Anterior cingulate cortex (tissue), 58 donors: ENCODE measurements at places on chromosomes 5 and 9.

DNA sequence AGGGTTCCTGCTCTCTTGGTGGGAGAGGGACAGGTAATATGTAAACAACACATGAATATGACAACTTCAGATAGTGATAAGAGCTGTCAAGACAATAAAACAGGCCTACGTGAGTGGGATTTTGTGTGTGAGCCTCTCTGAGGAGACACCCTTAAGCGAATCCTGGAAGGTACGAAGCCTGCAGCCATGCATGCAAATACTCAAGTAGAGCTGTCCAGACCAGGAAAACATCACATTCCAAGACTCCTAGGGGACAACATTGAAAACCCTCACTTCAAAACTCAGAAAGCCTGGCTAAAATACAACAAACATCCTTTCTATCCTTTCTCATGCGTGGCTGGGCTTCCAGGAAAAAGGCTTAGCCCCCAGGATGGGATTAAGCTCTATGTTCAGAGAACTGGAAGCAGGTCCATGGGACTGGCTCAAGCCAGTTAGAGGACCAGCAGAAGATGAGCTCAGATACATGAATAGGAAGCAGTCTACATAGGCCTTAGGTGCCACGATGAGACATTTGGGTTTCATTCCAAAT, 124.8 kb upstream of the IQGAP2 start:
- no peak for DNase-seq

GRCh38 chr9:85425153-85425611, 316.6 kb downstream of the AGTPBP1 start:
- peak; percentile 30 for DNase-seq

DNA sequence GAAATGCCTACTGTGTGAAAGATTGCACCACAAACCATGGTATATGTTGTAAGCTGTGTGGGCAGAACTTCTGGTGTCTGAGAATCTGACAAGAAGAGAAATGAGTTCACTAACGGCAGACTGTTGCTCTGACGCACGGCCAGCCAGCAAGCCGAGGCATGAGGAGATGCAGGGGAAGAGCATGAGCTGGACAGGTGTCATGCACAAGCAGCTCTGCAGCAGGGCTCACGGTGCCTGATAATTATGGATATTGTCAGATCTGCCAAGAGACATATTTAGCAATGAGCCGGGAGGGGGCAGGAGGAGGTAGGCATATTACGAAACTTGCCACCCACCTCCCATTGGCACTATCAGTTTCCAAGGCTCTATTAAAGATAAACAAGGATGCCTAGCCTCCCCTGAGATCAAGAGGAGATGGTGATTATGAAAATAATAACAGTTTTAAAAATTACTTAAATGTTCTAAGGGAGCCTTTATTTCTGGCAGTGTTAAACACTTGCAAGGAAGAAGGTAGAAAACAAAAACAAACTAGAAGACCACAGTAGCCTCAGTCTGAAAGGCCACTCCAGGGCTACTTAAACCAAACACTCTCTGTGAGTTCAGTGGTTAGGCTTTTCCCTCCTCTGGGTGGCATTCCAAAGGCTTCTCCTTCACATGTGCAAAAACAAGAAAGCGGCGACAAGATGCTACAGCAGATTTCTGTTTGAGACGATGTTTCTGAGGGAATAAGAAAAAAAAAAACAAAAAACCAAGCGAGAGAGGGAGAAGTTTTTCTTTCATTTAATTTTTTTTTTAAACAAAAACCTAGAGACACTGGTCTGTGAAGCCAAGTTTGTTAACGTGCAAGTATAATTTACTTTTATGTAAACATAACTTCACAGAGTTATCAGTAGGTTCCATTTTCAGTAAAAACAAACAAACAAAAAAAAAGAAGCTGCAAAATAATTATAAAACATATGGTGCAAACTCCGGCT, 339.5 kb downstream of the BNC2 start:
- no peak for DNase-seq

DNA sequence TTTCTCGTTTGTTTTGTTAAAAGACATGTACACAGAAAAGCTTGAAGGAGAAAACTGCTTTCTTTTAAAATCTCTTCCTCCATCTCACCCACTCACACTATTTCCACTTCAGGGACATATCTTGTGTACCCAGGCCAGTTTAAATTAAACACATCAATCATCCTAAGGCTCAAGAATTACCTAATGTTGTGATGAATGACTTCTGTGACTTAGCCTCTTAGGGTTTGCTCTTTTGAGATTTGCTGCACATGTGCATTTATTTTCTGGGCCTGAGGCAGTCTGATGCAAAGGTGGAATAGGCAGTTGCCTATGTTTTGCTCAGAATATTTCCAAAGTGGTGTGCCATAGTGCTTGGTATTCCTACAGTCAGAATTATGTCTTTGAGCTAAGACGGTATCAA, 439.9 kb upstream of the CHD1 start:
- DNase-seq = no peak

DNA sequence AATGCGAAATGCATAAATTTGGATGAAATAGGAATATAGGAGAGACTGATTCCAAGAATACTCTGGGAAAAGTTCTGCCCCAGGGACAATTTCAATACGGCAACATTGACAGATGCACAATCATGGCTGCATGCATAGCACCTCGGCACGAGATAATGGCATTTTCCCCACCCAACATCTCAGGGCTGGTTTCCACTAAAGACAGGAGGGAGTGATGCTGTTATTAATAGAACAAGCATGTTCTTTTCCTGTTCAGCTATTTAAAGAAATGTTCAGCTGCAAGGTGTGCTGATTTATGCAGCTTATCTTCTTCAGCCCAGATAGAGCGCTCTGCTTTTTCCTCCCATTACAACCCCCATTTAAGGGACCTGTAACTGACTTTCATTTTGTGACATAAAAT, 740.2 kb downstream of the TLR4 start:
- DNase-seq = no peak

DNA sequence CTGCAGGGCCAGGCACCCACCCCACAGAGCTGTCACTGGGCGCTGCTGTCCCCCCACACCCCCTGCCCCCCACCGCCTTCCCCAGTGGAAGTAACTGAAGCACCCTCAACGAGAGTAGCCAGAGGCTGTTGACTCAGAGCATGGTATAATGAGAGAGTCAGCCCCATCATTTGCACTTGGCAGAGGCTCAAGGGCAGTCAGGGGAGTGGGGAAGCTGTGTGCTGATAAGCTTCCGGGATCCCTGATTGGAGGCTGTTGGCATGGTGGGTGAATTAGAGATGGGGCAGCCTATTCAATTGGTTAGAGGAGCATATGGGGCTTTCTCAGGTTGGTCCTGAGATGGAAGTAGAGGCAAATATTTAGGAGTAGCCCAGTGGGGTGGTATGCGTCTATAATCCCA, 77.1 kb upstream of the GOLM1 start:
- DNase-seq = no peak

DNA sequence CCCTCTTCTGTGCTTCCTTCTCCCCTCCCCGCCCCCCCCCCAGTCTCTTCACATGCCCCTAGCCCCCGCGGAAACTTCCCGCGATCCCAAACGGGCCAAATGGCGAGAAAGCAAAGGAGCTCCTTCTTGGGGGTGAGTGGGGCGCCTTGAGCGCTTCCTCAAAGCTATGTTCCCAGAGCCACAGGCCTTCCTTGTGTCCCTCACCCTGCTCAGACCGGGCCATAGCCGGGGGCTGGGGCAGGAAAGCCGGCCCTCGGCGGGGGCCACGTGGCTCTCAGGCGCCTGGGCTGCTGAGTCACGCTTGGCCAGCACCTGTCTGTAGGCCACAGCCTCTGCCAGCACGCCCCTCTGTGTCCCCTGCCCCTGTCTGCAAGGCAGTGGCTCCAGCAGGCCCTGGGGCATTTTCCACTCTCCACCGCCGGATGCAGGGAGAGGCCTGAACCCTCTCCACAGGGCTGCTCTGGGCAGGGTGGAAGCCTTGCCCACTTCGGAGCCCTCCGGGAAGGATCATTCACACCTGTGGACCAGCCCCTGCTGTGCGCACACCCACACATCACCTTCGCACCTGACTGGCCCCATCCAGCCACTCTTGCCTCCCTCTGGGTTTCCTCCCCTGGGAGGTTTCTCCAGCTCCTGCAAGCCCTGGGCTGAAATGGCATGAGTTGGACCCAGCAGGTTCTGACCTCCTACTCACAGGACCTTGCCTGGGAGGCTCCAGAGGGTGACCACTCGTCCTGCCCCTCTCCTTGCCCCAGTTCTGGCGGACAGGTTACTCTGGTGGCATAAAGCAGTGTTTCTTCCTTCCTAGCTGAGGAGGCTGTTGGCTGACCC, 1.2 kb upstream of the SQSTM1 start:
- peak; percentile 76 for DNase-seq

DNA sequence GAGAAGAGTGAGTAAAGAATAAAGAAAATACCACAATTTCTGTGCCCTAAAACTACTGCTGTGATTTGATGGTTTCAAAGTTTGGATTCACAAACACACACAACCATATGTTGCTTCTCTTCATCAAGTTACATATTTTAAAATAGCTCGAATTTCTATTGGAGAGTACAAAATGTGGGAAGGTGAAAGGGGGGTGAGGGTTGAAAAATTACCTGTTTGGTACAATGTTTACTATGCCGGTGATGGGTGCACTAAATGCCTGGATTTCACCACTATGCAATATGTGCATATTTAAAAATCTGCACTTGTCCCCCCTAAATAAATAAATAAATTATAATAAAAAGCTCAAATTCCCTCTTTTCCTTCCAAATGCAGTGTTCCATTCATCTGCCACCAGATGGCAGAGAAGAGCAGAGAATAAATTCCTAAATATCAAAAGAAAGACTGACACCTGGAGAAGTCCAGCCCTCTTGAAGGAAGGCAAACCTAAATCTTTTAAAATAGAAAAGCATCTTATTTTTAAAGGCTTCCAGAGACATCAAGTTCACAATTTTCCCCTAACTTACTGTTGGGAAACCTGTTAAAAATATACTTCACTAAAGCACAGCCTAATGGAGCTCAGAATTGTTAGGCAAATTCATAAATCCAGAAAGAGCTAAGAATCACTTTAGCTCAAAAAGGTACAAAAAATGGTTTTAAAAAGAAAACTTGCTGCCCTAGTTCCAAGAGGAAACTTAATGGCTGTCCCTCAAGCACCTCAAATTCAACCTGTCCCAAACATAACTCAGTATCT, 24.8 kb upstream of the HNRNPA0 start:
- DNase-seq = no peak

DNA sequence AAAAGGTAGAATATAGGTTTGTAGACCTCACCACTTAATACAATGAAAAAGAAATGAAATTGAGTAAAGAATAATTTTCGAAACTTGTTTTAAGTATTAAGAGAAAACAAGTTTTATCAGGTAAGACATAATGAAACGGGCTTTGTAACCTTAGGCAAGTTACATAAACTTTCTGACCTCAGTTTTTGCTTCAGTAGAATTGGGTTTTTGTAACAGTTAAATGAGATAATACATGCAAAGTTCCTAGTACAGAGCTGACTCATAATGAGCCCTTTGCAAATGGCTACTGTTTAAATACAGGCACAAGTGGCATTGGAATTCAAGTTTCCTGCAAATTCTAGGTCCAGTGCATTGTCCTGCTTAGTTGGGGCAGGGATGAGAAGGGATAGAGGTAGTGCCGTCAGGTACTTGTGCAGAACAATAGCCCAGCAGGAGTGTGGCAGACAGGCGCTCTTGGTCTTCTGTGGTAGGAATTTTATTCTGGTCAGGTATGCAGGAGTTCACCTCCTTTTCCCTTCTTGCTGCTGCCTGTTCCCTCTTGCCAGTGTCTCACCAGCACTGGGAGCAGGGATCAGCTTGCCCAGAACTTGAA, 203.8 kb downstream of the PBX3 start:
- no peak for DNase-seq

DNA sequence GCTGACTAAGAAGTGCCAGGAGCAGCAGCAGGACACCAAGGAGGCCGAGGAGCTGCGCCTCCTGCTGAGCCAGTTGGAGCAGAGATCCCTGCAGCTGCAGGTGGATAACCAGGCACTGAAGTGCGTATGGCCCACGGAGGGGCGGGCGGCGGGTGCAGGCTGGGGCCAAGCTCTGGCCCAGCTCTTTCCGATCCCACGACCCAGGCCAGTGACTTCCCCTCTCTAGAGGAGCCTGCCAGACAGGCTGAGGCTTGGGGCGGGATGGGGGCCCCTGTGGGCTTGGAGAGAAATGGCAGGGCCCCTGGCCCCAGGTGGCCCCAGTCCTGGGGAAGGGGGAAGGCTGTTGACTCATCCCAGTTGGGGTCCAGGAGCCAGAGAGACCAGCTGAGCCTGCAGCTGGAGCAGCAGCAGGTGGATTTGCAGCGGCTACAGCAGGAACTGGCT, 3.6 kb downstream of the PTRH1 start:
- no peak for DNase-seq

- DNase-seq = no peak
Measured at GRCh38 chr9:94872891-94873511, 146.5 kb downstream of the AOPEP start.

DNA sequence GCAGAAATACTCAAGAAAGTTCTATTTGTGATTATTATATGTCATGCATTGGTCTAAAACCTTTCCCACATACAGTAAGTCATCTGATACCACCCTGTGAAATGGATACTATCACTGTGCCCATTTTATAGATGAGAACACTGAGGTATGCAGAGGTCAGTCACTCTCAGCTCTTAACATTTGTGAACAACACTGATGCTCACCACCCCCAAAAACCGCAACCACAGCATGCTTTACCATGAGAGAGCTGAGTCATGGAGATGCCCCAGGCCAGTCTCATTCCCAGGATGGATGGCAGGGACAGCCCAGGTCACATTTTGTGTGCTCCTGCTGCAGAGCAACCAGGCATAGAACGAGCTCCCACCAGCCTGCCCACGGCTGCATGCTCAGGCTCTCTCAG, 53.5 kb upstream of the IRX1 start:
- DNase-seq = no peak

DNA sequence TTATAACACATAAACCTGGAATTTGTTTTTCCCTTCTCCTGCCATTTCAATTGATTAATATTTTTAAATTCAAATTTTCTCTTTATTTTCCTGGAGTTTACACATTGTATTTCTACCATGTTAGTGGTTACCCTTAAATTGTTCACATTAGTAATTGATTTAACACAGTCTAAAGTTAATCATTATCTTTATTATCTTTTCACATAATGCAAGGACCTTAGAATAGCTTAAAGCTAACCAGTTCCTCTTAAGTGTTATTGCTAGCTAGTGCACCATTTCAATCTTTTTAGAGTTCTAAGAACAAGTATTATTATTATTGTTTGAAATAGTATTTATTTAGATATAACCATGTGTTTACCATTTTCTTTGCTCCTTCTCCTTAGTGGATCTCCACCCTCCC, 251.2 kb upstream of the FBXL7 start:
- no peak for DNase-seq
